ENCODE measurements at places on chromosomes 16 and 17.
A peak's percentile ranks its signal among the peaks of the same experiment; 100 is the strongest.

- no peak for DNase-seq
Observed at GRCh38 chr16:25729188-25729915, 37.6 kb downstream of the HS3ST4 start.

- DNase-seq: no peak
Observed at GRCh38 chr17:50519141-50519834, 11.0 kb downstream of the MYCBPAP start.

DNA sequence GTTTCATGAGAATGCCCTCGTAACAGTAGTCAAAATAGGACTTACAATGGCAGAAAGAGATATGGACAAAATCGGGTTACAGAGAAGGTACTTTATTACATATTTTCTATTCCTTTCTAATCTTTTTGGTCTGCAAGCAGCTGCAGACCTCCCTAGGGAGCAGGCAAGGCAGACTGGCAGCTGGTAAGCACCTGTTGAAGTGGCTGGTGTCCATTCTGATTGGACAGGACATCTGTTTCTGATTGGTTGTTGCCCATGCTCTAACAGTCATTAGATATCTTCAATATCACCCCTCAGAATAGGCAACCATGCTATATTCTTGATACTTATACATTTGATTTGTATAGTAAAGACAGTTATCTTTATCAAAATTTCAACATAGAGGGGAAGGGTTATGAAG, 606.3 kb downstream of the KCNJ2 start:
- no peak for DNase-seq

DNA sequence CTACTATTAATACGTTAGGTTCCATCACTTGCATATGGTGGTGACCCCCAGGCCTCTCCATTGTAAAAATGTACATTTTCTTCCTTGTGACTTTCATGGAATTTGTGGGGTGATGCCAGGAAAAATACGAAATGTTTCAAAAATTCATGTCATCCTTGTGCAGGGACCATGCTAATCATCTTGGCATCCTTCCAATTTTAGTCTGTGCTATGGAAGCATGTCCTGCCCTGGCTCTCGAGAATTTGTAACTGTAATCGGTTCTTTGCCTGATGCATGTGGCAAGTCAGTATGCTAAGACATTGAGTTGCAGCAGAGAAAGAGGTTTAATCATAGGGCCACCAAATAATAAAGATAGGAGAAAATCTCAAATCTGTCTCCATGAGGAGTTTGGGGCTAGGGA, 14.3 kb upstream of the GINS3 start:
- DNase-seq: no peak

DNA sequence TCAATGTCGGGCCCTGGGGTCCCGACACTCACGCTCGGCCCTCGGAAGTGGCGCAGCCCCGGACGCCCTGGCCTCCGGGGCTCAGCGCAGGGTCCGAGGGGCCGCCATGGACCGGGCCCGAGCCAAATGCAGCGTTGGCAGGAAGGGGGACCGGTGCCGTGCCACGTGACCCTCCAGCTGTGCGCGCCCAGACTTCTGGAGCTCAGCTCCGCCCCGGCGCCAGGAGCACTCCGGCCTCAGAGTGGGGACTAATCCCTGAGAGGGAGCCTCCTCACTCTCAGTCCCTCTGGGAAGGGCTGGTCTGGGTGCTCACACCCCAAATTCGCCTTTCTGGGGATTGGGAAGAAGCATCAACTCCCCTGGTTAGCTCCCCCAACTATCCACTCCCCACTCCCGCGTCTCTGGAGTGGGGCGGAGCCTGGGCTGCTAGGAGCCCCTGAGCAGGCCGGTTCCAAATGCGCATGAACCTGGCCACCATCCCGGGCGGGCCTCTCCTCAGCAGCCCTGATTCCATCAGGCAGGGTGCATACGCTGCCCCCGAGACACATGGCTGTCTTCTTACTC, at the start of gene B3GNT9:
Gene B3GNT9, minus strand, starts transcription at position 166 of the 564 bp plus-strand sequence. CDS start 513 bp downstream, outside the sequence.
- DNase-seq: peak; percentile 41

- DNase-seq: peak; percentile 98
Observed at GRCh38 chr17:81094509-81095382, 59.8 kb downstream of the BAIAP2 start.
